Glomerular endothelial cell (primary cell): ENCODE measurements at places on chromosomes 16 and 17.

- no peak for DNase-seq
Observed at GRCh38 chr17:39173080-39173479, 7.1 kb upstream of the ARL5C start.

- DNase-seq, result no peak
Observed at GRCh38 chr17:44915321-44915726, at the start of gene GFAP. GFAP (minus strand) TSS chr17:44915500; CDS start chr17:44915486, 14 bp downstream.

DNA sequence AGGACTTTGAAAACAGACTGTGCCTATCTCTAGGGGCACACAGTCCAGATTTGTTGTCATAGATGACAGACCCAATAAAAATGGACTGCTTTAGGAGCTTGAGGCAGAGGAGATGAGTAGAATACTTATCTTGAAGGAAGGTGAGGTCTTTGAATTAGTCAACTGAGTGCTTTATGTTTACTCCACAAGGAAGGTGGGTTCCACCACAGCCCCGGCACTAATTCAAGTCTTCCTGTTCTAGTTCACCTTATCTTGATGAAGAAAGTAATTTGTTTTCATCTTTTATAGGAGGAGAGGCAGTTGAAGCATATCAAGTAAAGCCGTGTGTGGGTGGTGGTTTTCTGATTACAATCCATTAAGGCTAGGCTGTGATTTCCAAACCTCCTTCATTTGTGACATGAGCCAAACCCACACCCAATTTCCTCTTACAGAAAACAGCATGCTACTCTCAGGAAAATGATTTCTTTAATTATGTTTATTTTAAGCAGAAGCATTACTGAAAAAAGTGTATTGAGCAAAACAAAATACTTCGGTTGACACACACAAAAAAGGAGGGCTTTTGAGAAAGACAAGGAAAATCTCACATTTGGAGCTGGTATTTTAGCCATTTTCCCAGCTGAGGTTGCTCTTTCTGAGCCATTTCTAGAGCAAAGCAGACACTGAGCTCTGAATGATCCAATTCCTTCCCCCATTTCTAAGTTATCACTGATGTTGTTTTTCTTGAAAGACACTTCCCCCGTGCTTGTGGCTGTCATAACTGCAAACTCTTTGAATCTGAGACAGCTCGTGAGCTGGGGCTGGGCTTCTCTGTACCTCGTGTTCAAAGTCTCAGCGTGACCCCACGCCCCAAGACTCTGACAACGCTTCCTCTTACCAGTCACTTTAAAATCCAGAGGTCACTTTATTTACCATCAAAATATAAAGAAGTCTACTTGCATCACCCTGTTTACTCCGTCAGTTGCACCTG lies 35.4 kb downstream of the CDRT15 start:
- DNase-seq, result no peak

GRCh38 chr17:7887482-7888183 lies 956 bp upstream of the CHD3 start:
- no peak for DNase-seq

- no peak for DNase-seq
Observed at GRCh38 chr16:27374221-27374803, 27.7 kb upstream of the IL21R start.

GRCh38 chr16:62738666-62739460 lies 702.6 kb upstream of the CDH8 start:
- DNase-seq, result no peak
